ENCODE measurements at places on chromosomes 11 and 22. TPM values are rescaled to one million over a fixed set of nuclear protein-coding genes. Genes with fewer than 3 reads are reported as not detected.

LRRC32 gene
- 19.1 TPM for total RNA-seq

DNA sequence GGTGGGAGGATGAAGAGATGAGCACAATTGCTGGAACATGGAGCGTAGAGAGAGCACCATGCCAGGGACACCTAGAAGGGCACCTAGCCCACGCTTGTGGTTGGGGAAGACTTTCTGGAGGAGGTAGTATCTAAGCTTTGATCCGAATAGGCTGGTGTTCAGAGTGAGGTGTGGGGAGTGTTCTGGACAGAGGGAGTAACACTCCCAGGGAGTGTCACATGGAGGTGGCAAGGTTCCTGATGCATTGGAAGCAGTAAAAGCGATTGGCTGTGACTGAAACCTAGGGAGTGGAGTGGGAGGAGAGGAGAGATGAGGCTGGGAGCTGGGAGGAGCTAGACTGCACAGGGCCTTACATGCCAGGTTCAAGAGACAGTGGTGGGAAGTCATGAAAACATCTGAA, 188.0 kb upstream of the NCAM1 start:
- H3K4me1 ChIP-seq, result peaks cover 8% of the 10 kb centered on the region
- no peak overlapping the region for H3K4me3 ChIP-seq
- DNase-seq, result no peak

GRCh38 chr22:48605856-48606481, 1221.7 kb downstream of the BRD1 start:
- no peaks in the 10 kb centered on the region for H3K4me1 ChIP-seq
- no peak for DNase-seq
- H3K36me3 ChIP-seq, result no peaks in the 10 kb centered on the region
- H3K4me3 ChIP-seq, result no peak overlapping the region
- H3K27ac ChIP-seq, result no peak overlapping the region

- H3K4me1 ChIP-seq, result peaks cover 42% of the 10 kb centered on the region
- peaks cover 45% of the 10 kb centered on the region for H3K27me3 ChIP-seq
- H3K4me3 ChIP-seq, result peak overlapping the region; percentile 57
- H3K36me3 ChIP-seq, result peaks cover 7% of the 10 kb centered on the region
- no peak for DNase-seq
Measured at GRCh38 chr22:50260801-50261614, 475 bp downstream of the MAPK12 start.

LARGE2 gene
- total RNA-seq, result not detected

- no peak for DNase-seq
- H3K4me3 ChIP-seq, result no peak overlapping the region
- peaks cover 90% of the 10 kb centered on the region for H3K4me1 ChIP-seq
- H3K27ac ChIP-seq, result peak overlapping the region; percentile 52
- no peaks in the 10 kb centered on the region for H3K36me3 ChIP-seq
Measured at GRCh38 chr11:44792171-44792570, 65.4 kb downstream of the TSPAN18 start.

SCUBE2 gene
- total RNA-seq, result 8.8 TPM

DNA sequence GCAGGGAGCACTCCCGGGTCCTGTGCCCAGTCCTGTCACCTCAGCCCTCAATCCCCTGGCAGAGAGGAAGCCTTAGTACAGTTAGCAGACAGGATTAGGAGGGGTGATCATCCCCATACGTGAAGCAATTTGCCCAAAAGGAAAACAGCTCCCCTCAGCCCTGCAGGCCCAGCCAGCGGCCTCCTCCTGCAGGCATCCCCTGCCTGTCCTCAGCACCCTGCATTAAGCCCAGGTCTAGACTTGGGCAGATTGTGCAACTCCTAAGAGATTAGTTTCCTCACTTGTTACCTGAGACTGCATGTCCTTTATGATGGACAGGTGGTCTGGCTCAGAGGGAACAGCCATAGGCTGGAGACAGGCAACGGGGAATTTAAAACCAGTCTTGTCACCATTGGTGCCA, 95.5 kb upstream of the TMEM45B start:
- DNase-seq, result no peak
- no peaks in the 10 kb centered on the region for H3K4me1 ChIP-seq
- no peak overlapping the region for H3K27ac ChIP-seq
- no peaks in the 10 kb centered on the region for H3K27me3 ChIP-seq

- no peaks in the 10 kb centered on the region for H3K27me3 ChIP-seq
- no peak for DNase-seq
- peaks cover 33% of the 10 kb centered on the region for H3K4me1 ChIP-seq
Measured at GRCh38 chr11:96014217-96014616, 90.3 kb upstream of the MTMR2 start.

DNA sequence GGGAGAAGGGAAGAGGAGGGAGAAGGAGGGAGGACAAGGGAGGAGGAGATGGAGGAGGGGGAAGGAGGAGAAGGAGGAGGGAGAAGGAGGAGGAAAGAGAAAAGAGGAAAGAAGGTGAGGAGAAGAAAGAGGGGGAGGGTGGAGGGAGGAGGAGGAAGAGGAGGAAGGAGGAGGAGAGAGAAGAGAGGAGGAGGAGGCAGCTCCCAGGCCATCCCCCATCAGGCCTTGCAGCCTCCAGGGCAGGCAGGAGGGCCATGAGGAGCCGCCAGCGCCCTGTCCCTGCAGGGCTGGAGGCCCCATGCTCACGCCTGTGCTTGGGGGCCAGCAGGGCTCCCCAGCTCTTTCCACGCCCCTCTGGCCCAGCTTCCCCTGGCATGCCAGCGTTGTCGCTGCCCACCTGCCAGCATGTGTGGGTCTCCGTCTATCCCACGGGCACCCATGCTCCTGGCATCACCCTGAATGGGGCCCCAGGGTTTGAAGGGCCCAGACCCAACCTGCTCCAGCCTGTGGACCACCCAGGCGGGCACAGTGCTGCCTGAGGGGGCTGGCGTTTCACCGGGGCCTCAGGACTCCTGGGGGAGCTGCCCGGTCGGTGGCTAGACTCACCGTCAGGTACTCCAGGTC, 5.2 kb downstream of the TSPAN32 start:
- H3K27me3 ChIP-seq, result no peaks in the 10 kb centered on the region
- DNase-seq, result no peak

DNA sequence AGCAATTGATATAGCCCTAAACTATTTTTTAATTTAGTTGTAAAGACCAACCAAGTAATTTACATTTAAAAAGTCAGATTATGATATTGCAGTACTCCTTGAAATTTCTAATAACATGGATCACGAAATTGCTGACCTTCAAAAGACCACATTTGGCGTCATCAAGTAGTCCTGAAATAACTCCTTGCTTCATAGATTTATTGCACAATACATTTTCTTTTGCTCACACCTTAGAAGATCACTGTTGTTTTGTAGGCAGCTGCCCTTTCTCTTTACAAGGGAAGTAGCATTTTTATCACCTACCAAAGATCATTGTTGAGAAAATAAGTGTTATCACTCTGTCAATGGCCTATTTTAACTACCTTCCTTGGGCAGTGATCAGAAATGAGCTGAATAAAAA, 815.8 kb downstream of the METTL15 start:
- no peaks in the 10 kb centered on the region for H3K36me3 ChIP-seq
- no peak for DNase-seq
- no peaks in the 10 kb centered on the region for H3K4me1 ChIP-seq
- no peak overlapping the region for H3K27ac ChIP-seq
- no peaks in the 10 kb centered on the region for H3K27me3 ChIP-seq

DNA sequence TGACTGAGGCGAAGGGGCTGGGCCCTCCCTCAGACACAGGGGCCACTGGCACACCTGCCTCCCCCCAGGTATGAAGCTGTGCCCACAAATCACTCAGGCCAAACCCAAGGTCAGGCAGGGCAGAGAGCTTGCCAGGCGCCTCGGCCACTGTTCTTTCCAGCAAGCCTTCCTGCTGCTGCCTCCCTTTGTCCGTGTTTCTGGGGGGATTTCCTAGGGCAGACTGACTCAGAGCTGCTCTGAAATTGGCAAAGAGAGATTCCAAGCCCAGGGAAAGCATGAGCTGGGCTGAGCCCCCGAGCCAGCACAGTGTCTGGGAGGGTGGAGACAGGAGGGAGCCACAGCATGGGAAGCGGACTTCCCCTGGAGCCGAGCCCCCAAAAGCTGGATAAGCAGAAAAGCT, 33.2 kb downstream of the PPP2R1B start:
- H3K27ac ChIP-seq, result peak overlapping the region; percentile 97
- no peaks in the 10 kb centered on the region for H3K36me3 ChIP-seq
- DNase-seq, result no peak
- no peak overlapping the region for H3K4me3 ChIP-seq
- H3K4me1 ChIP-seq, result peaks cover 91% of the 10 kb centered on the region

- H3K27ac ChIP-seq, result no peak overlapping the region
- no peaks in the 10 kb centered on the region for H3K4me1 ChIP-seq
- no peak for DNase-seq
Measured at GRCh38 chr11:103070142-103070541, 21.8 kb downstream of the DCUN1D5 start.

DNA sequence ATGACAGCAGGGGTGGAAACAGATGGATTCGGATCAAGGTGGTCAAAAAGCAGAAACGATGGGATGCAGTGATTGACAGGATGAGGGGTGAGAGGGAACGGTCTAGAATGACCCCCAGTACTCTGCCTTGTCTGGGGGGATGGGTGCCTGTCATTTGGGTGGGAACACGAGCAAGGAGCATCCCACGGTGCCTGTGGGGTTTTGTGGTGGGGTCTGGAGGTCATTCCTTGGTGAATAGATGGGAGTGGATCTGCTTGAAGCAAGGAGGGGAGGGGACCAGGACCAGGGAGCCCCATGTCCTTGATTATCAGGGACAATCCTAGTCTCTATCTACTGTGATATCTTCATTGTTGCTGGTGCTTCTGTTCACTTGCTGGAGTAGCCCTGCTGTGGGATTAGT, 8.1 kb upstream of the CERK start:
- DNase-seq, result no peak
- no peak overlapping the region for H3K27ac ChIP-seq
- H3K4me3 ChIP-seq, result no peak overlapping the region
- no peaks in the 10 kb centered on the region for H3K27me3 ChIP-seq
- H3K36me3 ChIP-seq, result no peaks in the 10 kb centered on the region

OR52H1 gene
- total RNA-seq, result not detected

GRCh38 chr11:26909515-26909914, 84.4 kb upstream of the FIBIN start:
- no peaks in the 10 kb centered on the region for H3K36me3 ChIP-seq
- peaks cover 37% of the 10 kb centered on the region for H3K4me1 ChIP-seq
- H3K4me3 ChIP-seq, result no peak overlapping the region
- no peak overlapping the region for H3K27ac ChIP-seq
- H3K27me3 ChIP-seq, result no peaks in the 10 kb centered on the region

TSGA10IP gene
- not detected for total RNA-seq

DNA sequence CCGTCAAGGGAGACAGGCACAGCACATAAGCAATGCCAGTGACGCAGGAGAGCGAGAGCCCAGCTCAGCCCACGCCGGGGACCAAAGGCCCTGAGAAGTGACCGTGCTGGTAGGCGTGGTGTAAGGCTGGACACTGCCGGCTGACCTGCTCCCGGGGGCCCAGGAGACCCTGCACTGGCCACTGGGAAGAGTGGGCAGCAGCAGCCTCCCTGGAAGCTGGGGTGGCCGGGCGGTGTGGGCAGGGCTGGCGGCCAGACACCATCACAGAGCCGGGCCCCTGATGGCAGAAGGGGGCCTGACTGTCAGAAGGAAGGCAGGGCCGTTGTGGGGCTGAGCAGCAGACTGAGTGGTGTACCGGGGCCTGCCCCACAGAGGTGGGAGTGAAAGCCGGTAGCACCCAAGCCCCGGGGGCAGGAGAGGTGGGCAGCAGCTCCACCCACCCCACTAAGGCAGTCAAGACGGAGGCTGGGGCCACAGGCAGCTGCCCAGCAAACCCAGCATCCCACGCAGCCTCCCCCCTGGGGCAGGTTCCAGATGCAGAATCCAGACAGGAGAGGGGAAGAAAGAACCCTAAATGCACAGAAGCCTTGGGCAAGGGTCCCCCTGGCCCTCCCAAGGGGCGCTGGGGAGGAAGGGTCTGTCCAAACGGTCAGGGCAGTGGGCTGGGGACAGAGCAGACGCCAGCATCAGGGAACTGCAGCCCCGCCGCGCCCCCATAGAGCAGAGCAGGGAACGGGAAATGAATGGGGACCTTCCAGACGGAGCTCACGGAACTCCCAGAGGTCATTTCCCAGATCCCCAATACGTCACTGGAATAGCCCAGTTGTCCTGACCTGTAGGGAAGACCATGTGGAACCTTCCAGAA, 205.2 kb downstream of the BRD1 start:
- H3K4me1 ChIP-seq, result no peaks in the 10 kb centered on the region
- H3K27ac ChIP-seq, result no peak overlapping the region
- no peak overlapping the region for H3K4me3 ChIP-seq
- H3K27me3 ChIP-seq, result no peaks in the 10 kb centered on the region
- no peaks in the 10 kb centered on the region for H3K36me3 ChIP-seq
